ENCODE measurements at places on chromosomes 5 and 9. TPM values are rescaled to one million over a fixed set of nuclear protein-coding genes. Genes with fewer than 3 reads are reported as not detected.

DNA sequence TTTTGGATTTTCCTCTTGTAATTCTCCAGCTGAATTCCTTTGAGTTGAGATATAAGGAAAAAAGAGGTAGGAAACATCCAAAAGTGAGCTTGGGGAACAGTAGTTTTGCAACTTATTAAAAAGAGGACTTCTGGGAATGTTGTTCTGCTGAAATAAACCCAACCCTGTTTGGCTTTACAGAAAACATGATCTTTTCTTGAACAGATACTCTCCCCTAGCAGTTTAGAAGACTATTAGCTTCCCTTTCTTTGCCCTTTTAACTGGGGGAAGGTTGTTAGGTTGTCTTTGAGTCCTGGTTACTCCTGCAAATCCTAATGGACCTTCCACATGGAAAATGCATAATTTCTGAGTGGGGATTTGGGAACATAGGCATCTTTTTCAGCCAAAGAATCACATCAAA, 168.7 kb upstream of the RPS23 start:
- no peak for DNase-seq

DNA sequence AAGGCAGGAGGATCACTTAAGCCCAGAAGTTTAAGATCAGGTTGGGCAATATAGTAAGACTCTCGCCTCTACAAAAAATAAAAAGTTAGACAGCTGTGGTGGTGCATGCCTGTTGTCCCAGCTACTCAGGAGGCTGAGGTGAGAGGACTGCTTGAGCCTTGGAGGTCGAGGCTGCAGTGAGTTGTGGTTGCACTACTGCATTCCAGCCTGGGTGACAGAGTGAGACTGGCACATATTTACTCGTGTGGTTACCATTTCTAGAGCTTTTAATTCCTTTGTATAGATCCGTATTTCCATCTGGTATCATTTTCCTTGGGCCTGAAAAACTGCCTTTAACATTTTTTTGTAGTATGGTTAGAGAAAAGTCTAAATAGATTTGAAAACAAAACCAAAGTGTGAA, 7.8 kb downstream of the IL6ST start:
- DNase-seq: no peak

- DNase-seq: no peak
Observed at GRCh38 chr9:75914883-75915452, 24.5 kb downstream of the PCSK5 start.

- DNase-seq: no peak
Observed at GRCh38 chr9:22622815-22623214, 176.2 kb downstream of the DMRTA1 start.

DNA sequence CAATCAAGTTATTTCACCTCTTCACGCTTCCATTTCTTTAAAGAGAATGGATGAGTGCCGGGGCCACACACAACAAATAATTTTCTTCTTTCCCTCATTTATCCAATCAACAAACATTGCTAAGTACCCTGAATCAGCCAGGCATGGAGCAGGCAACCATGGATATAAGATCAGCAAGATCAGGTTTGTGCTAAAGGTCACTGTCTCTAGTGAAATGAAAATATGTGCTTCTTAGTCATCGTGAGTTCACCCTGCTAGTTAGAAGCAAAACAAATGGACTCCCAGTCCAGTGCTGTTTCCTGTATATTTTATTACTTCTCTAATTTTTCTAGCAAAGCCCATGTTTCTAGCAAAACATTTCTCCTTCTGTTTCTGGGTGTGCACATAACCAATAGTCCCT, 629.2 kb downstream of the BNC2 start:
- DNase-seq: no peak

DNA sequence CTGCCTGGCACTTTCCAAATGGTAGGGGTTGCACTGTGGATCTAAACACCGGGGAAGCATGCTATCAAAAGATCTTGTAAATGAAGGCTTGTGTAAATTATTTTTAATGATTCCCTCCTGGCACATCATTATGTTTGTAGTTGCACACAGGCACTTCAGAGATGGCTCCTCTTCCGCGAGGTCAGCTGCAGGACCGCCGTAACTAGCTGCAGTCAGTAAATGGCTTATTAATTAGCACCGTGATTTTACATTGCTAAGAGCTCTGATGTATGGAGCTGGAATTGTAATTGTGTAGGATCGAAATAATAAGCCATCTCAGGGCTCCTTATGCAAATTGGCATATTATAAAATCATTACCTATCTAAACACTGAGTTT, 397.6 kb upstream of the IRX1 start:
- no peak for DNase-seq

DNA sequence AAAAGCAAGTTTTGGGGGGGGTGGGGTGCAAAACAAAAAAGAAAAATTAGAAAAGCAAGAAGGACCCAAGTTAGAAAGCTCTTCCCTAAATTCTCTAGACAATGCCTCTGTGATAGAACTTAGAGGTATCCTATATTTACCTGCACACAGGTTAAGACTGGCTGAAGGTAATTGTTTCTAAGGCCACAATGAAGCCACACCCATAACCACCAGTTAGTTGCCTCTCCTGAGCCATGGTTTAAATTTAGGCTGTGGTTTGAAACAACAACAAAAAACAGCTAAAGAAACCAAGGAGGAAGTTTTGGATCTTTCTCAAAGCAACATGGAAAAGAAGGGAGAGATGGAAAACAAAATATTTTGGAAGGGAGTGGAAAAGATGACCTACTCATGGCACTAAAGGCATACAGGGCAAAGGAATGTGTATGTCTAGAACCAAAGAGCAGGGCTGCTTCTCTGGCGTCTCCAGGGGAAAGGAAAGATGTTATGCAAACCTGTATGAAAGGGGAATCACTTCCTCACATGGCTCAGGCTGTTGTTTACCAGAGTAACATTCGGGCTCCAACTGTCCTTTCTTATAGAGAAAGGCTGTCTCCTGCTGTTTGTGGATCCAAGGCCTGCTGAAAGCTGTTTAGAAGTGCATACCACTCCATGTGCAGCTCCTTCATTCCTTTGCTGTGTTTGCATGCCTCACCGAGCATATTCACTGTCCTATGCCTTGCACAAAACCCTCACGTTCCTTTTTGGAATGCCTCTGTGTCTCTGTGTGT, 408.9 kb upstream of the MPDZ start:
- DNase-seq: no peak

DNA sequence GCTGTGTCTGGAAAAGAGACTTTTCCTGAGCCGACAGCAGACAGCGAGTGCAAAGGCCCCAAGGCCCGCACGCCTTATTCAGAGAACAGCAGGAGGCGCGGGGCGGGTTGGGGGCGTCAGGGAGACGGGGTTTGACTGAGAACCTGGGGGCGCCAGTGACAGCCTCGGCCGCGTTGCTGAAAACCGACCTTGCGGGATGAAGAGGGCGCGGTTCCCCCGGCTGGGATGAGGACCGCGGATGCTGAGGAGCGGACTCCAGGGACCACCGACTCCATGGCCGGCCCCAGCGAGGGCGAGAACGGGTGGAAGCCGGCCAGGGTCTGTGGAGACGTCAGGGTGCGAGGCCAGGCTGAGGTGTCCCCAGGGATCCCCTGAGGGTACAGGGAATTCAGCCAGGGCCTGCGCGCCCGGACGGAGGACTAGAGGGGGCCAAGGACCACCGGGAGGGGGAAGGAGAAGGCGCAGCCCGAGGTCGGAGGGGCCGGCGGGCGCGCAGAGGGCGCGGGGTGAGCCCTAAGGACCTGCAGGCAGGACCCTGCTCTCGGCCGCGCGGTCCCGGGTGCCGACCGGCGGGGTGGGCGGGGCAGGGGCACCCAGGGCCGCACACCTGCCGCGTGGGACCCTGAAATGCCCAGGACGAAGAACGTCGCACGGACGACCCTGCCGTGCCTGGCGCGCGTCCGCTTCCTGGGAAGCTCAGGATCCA, 837 bp upstream of the AHRR start:
- no peak for DNase-seq

DNA sequence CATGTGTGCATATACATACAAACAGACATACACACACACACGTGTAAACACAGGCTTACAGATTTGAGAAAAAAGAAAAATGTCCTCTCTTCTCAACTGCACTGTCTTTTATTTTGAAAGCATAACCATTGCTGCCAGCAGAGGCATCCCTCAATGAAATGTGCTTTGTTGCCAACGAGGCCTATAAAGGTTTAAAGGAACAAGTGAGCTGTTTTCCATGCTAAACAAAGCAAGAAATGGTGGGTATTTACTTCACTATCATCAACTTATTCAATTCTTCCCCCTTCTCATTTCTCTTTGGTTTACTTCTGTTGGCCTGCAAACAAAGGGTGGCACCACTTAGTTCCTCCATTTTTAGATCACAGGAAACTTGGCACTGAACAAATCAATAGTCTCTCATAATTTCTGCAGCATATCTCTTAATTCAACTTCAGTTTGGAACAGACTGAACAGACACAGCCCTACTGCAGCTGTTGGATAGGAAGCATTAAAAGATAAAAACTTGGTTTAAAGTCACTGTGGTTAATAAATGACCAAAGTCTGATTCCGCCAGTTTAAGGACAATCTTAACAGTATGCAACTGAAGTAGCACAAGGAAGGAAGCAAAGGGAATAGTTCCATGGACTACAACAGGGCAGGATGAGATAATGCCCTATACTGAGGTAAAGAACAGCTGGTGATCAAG, 21.7 kb downstream of the TTC33 start:
- no peak for DNase-seq

GRCh38 chr9:3962496-3962895, 337.4 kb downstream of the GLIS3 start:
- DNase-seq: peak; percentile 39

GRCh38 chr5:54704333-54704732, 186.8 kb downstream of the SNX18 start:
- peak; percentile 58 for DNase-seq

- DNase-seq: no peak
Observed at GRCh38 chr9:9498128-9498527, 1114.7 kb downstream of the PTPRD start.

- DNase-seq: peak; percentile 35
Observed at GRCh38 chr5:102611312-102611711, 112.5 kb upstream of the SLCO6A1 start.

DNA sequence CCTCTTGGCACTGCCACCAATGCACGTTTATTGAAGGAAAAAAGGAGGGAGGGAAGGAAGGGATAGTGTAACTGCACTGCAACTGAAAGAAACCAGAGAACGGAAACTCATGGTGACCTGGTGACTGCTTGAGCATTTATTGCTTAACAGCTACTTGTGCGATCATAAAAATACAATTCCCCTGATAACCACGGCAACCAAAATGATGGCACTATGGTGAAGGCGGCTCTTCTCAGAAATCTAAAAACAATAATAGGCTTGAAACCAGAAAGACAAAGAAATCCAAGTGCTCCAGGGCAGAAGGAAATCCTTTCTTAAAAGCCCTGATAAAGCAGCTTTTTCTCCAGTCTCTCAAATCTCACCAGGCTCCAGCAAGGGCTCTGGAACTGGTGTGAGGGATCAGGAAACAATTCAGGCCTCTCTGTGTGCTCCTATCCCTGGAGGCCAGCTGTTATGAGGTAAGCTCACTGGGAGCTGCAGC, 1.9 kb downstream of the FBXO10 start:
- DNase-seq: peak; percentile 69

GRCh38 chr5:29150840-29151239, 2042.6 kb upstream of the CDH6 start:
- DNase-seq: no peak

- no peak for DNase-seq
Observed at GRCh38 chr9:107667231-107668070, 177.9 kb upstream of the KLF4 start.

DNA sequence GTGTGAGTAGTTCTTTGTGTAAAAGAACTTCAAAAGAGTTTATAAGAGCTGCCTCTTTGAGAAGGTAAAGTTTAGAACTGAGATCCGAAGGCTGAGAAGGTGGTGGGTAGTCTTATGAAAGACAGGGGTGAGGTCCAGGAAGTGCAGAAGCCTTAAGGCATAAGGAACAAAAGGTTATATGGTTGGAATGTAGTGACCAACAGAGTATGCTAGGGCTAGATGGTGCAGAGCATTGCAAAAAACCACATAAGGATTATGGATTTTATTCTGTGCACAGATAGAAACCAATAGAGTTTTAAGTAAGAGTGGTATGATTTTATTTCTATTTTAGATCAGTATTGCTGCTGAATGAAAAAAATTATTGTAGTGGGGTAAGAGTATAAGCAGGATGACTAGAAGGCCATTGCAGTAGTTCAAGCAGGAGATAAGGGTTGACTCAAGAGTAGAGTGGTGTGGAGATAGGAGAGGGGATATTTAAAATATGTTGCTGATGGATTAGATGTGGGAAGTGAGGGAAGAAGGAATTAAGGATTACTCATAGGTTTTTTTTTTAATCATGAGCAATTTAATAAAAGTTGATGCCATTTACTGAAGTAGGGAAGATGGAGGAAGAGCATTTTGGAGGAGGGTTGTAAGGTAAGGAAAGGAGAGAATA, 3.7 kb downstream of the RECK start:
- no peak for DNase-seq

GRCh38 chr9:108565651-108566378, 290.0 kb downstream of the ACTL7B start:
- DNase-seq: peak; percentile 90

- DNase-seq: no peak
Observed at GRCh38 chr5:135220394-135221186, 178.4 kb downstream of the MACROH2A1 start.

- DNase-seq: no peak
Observed at GRCh38 chr9:3646226-3646625, 120.4 kb upstream of the RFX3 start.

GRCh38 chr5:71948206-71948605, 159.1 kb upstream of the MAP1B start:
- DNase-seq: no peak

DNA sequence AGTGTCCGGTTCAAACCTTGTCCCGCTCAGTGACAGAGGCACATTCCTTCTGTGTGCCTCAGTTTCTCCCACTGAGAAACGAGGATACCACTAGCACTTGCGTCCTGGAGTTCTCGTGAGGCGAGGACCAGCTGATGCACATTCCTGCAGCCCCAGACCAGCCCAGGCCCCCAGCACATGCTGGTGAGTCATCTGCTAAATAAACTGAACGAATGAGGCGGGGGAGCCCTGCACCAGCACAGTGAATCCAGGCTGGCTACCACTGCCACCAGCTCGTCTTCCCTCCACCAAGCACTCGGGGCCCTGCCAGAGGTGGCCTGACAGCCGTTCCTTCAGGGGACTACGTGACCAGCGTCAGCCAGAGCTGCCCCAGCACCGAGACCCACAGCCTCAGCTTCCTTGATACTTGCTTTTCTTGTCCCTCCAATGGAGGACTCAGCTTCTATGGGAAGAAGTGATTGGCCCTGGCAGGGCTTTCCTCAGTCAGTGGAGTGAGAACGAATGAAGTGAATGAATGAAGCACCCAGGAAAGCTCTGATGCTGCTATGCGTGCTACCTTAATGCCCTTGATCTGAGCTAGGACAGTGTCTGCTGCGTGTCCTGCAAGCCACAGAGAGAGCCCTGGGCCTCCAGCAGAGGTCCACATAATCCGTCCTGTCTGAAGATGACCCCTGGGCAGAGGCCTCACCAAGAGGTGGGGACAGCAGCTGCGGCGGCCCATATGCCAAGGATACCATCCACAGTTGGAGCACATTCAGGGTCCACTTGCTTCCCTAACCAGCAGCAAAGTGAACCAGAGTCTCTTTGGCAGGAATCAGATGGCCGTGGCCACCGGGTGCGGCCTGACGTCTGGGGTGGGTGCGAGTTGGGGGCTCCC, 13.5 kb upstream of the BARX1 start:
- DNase-seq: no peak

The TAF1L gene
- not detected for total RNA-seq

The SHROOM1 gene
- 0.54 TPM for total RNA-seq

The PLPPR1 gene
- not detected for total RNA-seq

The SCGB3A2 gene
- total RNA-seq: not detected

The TMEM167A gene
- total RNA-seq: 90.5 TPM

The GABRA6 gene
- total RNA-seq: not detected

The SPINK4 gene
- not detected for total RNA-seq

The CAPSL gene
- total RNA-seq: not detected

The ZNF366 gene
- not detected for total RNA-seq

The DEPDC1B gene
- total RNA-seq: 34.9 TPM

The DDX41 gene
- 82.3 TPM for total RNA-seq

The RBM18 gene
- total RNA-seq: 29.3 TPM

The CDH9 gene
- total RNA-seq: not detected

All from A673 (cell line).